ENCODE measurements at places on chromosomes 2 and 18.

DNA sequence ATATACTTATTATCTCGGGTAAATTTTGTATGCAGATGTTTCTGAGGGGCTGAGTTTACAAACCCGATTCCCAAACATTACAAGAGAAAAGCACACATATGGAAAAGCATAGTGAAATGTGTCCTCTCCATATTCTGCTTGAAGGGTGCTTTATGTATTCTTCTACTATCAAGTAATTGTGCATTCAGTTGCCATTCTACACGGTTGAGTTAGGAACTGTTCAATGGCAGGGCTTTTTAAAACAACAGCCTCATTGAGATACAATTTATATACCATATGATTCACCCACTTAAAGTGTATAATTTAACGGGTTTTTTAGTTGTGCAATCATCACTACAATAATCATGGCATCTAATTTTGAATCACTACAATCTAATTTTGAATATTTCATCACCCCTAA lies 138.4 kb upstream of the DLGAP1 start:
- no peak for DNase-seq

GRCh38 chr2:176768185-176768584 lies 444.4 kb upstream of the HNRNPA3 start:
- no peak for DNase-seq

DNA sequence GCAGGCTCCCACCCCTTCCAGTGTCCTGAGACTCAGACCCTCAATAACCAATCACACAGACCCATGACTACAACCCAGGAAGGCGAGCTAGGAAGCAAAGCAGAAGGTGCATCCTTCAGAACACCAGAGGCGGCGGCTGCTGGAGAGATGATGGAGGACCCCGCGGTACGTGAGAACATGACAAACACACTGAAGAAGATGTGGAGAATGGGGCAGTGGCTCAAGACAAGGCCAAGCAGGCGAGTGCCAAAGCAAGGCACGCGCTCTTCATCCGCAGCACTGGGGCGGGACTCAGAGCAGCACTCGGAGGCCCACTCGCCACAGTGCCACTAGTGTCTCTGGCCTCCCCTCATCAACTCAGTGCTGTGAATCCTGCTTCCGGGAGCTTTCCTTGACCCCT lies 13.7 kb downstream of the ERFE start:
- DNase-seq: no peak

DNA sequence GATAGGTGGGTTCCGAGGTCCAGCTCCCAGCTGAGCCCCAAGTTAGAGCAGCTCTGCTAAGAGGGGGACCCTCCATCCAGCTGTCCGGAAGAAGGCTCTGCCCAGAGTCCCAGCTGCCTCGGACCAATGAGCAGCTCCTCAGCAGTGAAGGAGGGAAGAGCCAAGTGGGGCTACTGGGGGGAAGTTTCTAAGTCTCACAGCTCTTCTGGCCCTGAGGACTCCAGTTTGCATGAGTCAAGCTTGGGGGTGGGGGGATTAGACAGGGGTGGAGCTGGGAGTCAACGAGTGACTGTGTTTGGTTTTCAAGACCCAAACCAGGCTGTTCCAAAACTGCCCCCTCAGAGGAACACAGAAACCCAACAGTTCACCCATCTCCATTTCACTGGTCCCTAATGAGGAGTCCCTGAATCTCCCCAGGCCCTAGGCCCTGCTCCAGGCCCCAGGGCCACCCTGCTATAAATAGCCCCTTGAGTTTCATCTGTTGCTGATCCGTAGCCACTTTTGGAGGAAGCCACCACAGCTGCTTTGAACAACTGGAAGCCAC lies 100.9 kb downstream of the TNS1 start:
- no peak for DNase-seq

DNA sequence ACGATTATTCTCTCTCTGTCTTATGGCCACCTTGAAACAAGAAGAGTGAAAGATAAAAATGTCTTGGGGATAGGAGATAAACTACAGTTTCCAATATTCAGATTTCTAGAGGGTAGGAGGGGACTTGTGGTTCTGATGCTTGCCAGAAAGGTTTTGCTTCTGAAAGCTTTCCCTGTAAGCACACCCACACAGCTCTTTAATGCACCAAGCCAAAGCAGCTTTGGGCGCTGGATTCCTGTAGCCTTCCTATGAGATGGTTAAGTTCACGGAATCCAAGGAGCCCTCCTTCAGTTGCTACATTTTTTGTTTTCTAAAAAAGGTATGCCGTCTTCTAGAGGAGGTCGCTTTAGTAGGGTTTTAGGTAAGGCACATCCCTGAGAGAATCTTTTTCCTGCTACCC lies 4.9 kb downstream of the LRRTM1 start:
- no peak for DNase-seq

DNA sequence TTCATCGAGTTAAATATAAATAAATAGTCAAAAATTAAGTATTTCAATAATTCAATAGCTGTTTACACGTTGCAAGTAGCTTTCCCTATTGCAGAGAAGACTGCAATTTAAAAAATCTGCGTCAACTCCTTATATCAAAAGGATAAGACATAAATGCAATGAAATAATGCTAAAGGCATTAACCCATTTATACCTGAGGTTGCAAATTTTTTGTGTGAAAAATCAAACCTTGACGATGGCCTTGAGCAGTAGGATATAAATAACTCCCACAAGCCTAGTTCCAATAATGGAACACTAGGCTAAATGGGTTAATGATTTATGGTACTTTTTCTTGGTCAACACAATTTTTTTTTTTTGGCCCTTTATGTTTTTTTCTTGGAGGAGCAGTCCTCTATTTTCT lies 76.4 kb upstream of the CDKL4 start:
- DNase-seq: no peak

- DNase-seq: no peak
Observed at GRCh38 chr2:231795525-231796327, 9.5 kb downstream of the COPS7B start.

GRCh38 chr18:9787712-9788111 lies 79.6 kb downstream of the RAB31 start:
- DNase-seq: no peak

- DNase-seq: no peak
Observed at GRCh38 chr18:27695503-27695902, 481.4 kb downstream of the CDH2 start.

DNA sequence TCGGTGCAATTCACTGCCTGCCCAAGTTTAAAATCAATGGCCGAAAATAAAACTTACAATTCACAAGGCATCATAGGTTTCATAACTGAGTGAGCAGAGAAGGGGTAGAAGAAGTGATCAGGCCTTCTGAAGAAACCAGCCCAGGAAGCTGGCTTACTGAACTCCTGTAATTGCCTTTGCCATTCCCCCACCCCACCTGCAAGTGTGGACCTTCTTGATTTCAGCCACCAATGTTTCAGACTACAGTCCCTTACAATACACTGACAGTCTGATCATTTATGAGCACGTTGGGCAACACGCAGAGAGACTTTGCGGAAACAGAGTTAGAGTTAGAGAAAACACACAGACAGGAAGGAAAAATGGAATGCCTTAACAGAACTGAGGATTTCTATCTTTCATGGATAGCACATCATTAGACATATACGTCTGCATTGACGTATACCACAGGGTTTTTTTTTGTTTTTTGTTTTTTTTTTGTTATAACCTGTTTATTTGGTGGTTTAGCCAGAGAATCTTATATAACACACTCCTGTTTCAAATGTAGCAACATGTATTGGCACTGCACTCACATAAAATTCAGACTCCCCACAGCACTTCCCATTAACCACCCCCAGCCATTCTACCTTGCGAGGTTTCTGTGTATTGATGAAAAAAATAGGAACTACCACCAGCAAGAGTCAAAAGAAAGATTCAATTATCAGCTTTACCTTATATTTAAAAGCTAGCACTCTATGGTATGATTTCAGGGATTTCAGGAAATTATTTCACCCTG lies 126.4 kb downstream of the CACNB4 start:
- no peak for DNase-seq

- no peak for DNase-seq
Observed at GRCh38 chr2:73859721-73860586, 31.2 kb downstream of the STAMBP start.

DNA sequence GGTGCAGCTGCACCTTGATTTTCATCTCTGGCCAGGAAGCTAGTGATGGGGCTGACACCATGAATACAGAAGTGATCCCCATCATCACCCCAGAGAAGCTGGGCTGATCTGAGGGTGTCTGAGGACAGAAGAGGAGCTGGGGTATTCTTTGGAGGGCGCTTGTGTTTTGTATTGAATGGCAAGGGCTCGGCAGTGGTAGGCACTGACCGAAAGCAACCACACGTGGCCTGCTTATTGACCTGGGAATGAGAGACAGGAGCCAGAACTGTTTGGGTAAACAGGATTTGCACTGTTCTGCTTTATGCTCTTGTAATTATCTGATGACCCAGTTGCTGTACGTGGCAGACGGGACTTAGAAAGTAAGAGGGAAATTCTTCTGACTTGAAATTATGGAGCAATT lies 62.6 kb upstream of the RPL31 start:
- no peak for DNase-seq

GRCh38 chr18:849021-849420 lies 37.0 kb upstream of the YES1 start:
- no peak for DNase-seq

DNA sequence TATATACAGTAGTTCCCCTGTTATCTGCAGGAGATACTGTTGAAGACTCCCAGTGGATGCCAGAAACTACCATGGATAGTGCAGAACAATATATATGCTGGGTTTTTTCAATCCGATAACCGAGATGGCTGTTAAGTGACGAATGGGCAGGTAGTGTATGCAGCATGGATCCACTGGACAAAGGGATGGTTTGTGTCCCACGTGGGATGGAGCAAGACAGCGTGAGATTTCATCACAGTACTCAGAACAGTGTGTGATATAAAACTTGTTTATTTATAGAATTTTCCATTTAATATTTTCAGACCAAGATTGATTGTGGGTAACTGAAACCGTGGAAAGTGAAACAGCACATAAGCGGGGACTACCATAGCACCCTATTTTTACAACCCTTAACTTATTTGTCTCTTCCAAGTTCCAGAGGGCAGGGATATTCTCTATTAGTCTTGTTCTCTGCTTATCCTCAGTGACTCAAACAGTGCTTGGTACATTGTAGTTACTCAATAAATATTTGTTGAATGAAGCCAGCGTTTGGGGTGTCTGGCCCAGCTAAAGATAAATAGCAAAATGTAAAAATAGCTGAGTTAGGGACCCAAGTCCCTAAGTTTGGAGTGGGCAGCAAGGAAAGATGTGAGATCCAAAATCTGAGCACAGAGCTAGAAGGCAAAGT lies 50.0 kb downstream of the RHBDD1 start:
- no peak for DNase-seq

GRCh38 chr2:119426801-119427395 lies 4.8 kb upstream of the TMEM37 start:
- DNase-seq: no peak

- DNase-seq: no peak
Observed at GRCh38 chr2:189168856-189169499, 10.6 kb downstream of the COL5A2 start.

GRCh38 chr2:222869252-222869560 lies 8.4 kb downstream of the ACSL3 start:
- DNase-seq: no peak

GRCh38 chr2:46866770-46867246 lies 48.8 kb downstream of the MCFD2 start:
- DNase-seq: no peak

DNA sequence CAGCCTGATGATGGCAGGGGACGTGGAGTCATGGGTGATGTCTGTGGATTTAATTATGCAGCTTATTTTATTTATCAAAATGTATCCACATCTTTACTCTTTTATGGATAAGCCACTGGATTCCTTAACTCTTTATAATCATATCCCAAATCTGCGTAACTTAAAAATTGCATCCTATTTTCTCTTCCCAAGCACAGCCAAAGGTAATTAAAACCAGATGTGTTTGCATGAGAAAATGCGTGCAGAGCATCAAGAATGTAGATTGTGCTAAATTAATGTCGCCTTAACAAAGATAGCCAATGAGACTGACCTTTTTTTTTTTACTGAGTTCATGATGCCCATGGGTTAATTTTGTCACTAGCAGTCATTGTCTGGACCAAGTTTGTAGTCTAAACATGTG lies 10.0 kb downstream of the SH3RF3 start:
- DNase-seq: no peak

GRCh38 chr2:198660501-198660900 lies 797.2 kb downstream of the SATB2 start:
- DNase-seq: no peak

DNA sequence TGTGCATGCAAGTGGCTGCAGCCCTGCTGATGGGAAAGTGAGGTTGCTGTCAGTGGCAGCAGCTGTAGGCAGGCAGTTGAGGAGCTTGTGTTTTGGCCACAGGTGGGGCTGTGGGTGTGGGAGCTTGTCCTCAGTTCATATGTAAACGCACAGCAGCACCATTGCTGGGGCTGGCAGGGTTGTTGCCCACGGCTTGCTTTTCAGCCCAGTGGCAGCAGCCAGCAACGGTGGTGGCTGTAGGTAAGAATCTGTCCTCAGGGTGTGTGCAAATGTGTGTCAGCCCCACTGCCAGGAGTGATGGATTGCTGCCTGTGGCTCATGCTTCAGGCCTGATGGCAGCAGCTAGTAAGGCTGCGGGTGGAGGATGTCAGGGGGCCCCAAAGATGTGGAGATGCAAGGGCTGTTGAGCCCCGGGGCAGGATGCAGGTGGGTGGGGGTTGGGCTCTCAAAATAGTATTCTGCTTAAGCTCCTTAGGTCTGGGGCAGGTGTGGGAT lies 141.3 kb upstream of the THUMPD2 start:
- no peak for DNase-seq

DNA sequence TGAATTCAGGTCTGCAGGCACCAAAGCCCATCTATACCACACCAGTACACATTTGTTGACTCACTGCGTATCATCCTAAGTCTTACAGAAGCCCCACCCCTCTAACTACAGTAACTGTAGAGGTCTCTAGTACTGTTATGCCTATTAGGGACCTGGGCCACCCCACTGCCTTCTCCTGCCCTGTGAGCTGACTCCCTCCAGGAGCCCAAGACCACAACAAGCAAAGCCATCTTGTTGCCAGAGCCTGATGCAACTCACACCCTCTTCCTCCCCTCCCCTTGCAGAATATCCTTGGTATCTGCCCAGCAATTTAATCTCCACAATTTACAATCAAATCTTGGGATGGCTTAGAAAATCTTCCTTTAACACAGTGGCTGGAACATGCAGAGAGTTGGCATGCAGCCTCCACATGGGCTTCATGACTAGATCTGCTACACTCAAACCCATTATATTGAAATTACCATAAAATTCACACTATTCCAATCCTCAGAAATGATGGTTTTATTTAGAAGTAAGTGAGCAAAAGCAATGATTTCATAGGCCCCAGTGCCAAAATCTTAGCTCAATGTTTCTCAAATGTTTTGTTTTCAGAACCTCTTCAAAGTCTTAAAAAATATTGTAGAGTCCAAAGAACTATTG lies 17.7 kb upstream of the CYP1B1 start:
- no peak for DNase-seq

DNA sequence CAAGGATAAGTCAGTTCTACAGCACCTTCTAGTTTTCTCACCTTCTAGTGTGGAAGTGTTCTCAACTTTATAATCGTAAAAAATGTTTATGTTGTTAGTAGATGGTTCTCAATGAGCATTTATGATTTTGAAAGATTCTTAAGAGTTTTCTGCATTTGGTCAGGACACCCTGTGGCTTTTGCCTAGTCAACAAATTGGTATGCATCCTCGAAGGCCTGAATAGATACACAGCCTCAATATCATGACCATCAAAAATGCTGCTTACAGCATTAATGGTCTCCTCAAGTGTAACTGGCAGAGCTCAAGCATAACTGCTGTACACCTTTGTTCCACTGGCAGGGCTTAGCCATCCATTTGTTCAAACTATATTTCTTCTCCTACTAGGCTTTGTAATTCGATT lies 96.7 kb downstream of the CRACDL start:
- no peak for DNase-seq

GRCh38 chr18:55237660-55238059 lies 278.4 kb upstream of the CCDC68 start:
- no peak for DNase-seq

All from CD4-positive, alpha-beta T cell treated with Interleukin-6 for 4 hours (primary cell).